NCI-H2081 (cell line): ENCODE measurements at places on chromosomes 12 and 14.

- no peak for DNase-seq
Observed at GRCh38 chr12:4518106-4518728, 20.5 kb upstream of the RAD51AP1 start.

DNA sequence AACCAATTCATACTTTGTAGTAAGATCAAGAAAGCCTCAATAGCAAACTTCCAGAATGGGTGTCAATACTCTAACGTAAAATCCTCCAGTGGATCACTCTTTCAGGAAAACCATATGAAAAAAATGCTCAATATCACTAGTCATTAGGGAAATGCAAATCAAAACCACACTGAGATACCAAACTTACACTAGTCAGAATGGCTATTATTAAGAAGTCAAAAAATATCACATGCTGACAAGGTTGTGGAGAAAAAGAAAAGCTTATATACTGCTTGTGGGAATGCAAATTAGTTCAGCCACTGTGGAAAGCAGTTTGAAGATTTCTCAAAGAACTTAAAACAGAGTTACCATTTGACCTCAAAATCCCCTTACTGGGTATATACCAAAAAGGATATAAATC is 49.5 kb upstream of the ATXN7L3B start:
- no peak for DNase-seq

DNA sequence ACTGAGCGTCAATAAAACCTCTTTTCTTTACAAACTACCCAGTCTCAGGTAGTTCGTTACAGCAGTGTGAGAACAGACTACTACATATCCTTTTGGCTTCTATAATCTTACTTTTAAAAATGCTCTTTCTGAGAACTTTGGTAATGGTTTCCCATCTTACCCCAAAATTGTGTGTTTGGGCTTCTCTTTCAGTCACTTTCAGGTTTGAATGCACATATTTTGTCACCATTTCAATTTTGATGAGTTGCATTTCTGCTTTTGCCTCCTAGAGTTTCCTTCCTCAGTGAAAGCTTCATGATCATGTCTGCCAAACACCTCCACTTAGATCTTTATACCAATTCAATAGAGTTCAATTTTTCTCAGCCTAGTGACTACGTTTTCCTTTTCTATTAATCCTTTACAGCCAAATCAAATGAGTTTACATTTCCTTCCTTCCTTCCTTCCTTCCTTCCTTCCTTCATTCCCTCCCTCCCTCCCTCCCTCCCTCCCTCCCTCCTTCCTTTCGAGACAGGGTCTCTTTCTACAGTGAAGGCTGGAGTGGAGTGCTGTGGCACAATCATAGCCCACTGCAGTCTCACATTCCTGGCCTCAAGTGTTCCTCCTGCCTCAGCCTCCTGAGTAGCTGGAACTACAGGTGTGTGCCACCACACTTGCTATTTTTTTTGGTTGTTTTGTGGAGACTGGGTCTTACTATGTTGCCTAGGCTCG is 124.9 kb downstream of the BCAT1 start:
- no peak for DNase-seq

GRCh38 chr12:97274386-97274785 is 188.2 kb upstream of the RMST start:
- no peak for DNase-seq

DNA sequence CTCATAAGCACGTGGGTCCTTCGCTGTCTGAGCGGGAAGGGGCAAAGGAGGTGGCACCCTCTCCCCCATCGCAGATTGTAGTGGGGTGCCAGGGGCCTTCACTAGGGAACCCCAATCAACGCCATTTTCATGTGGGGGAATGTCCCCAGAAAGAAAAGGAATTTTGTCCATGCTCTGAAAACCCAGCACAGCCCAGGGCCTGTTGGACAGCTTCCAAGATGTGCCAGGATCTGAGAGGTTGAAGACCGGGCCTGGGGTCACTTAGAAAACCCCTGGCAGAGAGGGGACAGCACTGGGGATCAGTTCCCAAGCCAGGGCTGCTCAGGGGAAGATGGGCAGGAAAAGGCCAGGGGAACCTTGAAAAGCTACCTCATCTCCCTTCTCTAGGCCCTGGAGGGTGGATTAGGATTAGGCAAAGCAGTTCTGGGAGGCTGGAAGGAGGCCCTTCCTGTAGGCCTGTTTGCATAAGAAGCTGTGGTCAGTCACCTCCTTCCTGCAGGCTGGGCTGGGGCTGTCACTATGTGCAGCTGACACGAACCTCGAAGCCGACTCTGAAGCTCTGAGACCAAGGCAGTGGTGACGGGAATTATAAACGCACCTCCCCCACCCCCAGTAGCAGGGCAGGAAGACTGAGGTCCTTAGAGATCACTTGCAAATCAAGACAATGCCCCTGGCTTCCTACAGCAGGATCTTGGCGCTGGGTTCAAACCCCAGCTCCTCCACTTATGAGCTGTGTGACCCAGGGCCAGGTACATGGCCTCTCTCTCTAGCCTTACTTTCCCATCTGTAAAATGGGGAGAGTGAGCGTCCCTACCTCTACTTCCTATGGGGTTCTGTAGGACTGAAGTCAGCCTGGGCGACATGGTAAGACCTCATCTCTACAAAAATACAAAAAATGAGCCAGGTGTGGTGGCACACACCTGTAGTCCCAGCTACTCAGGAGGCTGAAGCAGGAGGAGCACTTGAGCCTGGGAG is 29.0 kb downstream of the TESC start:
- no peak for DNase-seq

GRCh38 chr12:65867394-65867793 is 43.1 kb downstream of the HMGA2 start:
- DNase-seq, result no peak

- DNase-seq, result no peak
Observed at GRCh38 chr12:74538491-74539258, 1.0 kb downstream of the ATXN7L3B start.

DNA sequence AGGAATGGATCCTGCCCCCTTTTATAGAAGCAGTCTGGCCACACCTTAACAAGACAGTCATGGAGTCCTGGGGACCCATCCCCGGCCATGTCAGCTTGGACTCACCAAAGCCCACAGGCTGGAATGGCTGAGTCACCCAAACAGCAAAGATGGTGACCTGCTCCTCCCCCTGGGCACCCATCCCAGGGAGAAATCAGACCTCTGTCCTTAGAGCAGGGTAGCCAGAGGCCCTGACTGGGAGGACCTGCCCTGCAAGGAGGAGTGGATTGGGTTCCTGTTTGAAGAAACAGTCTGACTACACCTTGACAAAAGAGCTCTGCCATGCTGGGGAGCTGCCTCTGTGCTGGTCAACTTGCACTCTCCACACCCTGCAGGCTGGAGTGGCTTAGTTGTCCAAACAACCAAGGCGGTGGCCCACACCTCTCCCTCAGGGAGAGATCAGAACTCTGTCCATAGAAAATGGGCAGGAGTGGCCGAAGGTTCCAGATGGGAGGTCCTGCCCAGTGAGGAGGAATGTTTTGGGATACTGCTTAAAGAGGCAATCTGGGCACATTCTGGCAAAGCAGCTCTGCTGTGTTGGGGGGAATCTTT is 16.6 kb downstream of the MGP start:
- DNase-seq, result no peak
